Stimulated activated CD8-positive, alpha-beta memory T cell treated with anti-CD3 and anti-CD28 coated beads, Interleukin-2, amount 100 ng/mL, for 1 hour (primary cell): ENCODE measurements at places on chromosomes 3 and 15.

GRCh38 chr15:25708391-25708790, 154.7 kb downstream of the ATP10A start:
- DNase-seq = no peak

DNA sequence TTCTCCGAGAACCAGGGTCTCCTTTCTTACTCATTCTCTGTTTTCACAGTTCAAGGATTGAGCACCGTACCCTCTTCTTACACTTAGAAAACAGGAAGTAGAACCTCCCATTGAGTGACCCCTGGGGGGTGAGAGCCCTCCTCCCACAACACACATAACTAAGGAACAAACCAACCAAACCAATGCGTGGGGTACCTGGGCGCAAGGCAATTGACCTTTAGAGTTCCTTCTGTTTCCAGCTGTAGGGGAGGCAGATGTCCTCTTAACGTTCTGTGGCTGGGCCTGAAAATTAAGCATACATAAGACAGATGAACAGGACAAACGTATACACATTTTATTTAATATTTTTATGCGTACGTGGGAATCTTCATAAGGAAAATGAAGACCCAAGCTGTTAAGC, 33.5 kb upstream of the TIMP4 start:
- no peak for DNase-seq

GRCh38 chr3:45968706-45969105, 25.4 kb downstream of the CXCR6 start:
- DNase-seq = no peak

GRCh38 chr15:89399238-89400115, 64.9 kb upstream of the POLG start:
- DNase-seq = no peak

GRCh38 chr3:111872979-111873378, 13.9 kb downstream of the PHLDB2 start:
- DNase-seq = no peak

- DNase-seq = no peak
These were observed 75.1 kb downstream of the VGLL4 start for GRCh38 chr3:11568503-11569155.

DNA sequence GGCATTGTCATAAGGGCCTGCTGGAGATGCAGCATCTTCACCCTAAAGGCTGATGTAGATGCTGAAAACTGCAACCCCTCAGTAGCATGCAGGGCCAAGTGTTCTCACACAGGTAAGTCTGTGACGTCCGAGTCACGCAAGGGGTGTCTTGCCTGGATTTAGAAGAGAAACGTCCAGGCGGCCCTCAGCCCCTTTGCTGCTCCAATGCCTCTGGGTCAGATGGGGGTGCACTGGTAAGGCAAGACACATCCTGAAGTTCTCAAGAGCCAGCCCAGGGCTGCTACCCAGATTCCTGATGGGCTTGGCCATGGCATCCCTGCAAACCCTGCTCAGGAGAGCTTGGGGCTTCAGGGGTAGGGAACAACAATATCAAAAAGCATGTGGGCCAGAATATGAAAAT, 25.4 kb downstream of the ONECUT1 start:
- DNase-seq = no peak

DNA sequence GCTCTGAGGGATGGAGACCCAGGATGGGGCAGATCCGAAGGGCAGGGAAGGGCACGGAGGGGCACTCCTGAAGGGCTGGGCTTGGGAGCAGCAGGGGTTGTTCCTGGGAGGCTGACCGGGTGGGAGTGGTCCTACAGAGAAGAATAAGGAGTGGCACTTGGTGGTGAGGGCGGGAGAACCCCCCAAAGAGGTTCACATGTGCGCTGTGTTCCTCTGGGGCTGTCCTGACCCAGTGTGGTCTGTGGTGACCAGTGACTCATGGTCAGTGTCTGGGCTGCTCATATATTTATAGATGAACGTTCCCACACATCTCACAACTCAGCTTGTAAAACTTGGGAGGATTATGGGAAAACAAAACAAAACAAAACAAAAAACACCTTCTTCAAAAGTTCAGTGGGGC, 10.0 kb downstream of the TRPM1 start:
- DNase-seq = no peak

DNA sequence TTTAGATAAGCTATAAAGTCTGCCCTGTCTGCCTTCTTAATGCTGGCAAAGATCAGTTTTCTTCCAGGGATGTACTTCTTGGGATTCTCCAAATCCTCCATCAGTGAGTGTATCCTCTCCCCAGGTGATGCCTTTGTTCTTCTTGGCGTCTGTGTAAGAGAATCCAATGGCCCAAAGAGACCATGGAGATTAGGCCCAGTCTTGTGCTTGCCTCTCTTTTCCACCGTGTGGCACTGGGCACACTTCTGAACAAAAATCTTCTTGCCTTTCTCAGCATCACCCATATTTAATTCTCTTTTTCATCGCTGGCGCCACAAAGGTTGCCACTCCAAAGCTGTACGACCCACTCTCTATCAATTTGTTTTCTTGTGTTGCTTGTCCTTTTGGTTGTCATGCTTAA, 32.2 kb upstream of the TAMM41 start:
- no peak for DNase-seq

- DNase-seq = no peak
These were observed 20.7 kb upstream of the TIMP4 start for GRCh38 chr3:12179441-12179840.

DNA sequence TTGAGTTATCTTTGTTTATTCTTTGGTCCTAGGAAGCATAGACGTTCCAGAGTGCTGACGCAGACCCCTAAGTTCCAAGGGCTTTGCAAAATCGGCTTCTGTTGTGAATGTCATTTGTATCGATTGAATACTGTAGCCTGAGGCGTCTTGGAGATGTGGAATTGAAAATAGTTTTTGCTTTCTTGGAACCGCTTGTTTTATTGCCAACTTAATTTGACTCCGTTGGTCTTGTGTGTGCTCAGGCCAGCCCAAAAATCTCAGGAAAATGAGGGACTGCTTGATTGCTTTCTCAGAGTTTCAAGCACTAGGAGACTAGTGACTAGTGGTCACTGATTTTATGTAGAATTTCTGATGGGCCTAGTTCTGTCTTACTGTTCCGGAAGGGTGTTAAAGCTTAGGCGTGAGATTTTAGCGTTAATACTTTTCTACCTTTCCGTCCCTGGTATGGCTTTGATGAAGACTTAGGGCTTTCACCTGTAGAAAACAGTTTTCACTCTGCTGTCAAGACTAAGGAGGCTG, 263 bp upstream of the UTS2B start:
- no peak for DNase-seq

GRCh38 chr15:42608752-42609488, 33.5 kb downstream of the STARD9 start:
- no peak for DNase-seq

DNA sequence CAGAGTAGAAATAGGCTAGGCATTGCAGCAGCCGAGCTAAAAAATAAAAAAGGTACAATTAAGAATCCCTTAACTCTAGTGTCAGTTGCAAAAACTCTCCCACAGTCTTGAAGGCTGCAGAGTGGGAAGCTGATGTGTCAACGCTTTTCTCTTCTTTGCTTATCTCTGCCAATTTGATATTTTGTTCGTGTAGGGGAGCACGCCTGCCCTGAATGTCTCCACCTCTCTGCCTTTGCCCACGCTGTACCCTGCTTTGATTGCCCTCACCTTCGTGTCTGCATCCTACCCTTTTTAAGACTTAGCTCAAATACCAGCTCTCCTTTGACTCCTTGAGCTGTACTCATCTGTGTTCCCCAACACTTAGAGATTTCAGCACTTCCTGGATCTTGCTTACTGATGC, 155.4 kb upstream of the CADPS start:
- DNase-seq = no peak

- no peak for DNase-seq
These were observed 398.6 kb downstream of the TBL1XR1 start for GRCh38 chr3:176798680-176799079.

DNA sequence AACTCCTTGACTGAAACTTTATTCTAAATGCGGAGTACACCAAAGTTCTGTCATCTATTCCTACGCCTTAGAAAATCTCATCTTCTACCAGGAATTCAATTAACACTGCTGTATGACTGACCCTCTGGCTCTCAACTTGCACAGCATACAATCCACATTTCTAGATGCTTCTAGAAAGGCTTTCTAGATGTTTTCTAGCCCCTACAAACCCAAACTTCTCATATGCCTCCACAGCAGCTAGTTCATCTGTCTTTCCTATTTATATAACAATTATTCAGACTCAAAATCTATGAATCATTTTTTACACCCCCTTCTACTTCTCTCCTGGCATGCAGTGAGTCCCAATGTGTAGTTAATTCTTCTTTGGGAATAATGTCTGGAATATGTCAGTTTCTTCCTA, 13.2 kb downstream of the INO80 start:
- no peak for DNase-seq

- DNase-seq = no peak
These were observed 223.4 kb upstream of the CGNL1 start for GRCh38 chr15:57152666-57153539.

DNA sequence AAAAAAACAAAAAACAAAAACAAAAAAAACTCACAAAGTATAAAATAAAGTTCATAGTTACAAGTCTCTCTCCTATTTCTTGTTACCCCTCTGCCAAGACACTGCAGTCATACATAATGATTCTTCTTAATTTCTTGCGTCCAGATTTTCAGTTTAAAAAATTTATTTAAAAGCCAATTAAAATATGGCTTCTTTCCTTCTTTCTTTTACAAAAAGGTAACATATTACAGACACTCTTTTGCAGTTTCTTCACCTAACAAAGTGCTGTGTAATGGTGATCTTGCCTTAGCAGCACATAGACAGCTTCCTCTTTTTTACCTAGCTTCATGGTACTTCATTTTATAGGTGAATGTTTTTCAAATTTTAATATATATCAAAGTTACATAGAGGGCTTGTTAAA, 136.1 kb upstream of the SGO1 start:
- DNase-seq = no peak

- no peak for DNase-seq
These were observed 584.4 kb upstream of the TBL1XR1 start for GRCh38 chr3:177781686-177782161.

DNA sequence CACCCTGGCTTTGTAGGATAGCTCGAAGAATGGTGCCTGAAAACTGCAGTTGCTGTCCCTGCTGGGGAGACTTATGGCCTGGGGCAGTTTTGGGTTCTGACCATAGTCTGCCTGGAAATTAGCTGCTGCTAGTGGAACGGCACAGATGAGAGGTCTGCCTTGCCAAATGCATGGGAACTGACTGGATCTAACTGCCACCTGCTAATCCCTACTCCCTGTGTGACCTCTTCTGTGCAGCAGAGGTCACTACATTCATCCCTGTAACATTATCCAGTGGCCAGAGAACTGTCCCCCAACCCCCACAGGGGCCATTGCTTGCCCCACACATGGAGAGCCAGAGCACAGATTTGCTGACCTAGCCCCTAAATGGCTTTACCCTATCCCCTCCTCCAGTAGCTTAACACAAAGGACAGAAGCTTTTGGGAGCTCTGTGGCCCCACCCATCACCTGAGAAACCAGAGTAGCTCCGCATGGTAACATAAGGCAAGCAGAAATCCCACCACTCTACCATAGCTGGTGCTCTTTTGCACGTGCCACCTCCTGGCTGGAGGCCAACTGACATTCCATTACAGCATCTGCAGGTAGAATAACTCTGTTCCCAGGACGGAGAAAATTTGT, 840.0 kb downstream of the EPHA3 start:
- no peak for DNase-seq

DNA sequence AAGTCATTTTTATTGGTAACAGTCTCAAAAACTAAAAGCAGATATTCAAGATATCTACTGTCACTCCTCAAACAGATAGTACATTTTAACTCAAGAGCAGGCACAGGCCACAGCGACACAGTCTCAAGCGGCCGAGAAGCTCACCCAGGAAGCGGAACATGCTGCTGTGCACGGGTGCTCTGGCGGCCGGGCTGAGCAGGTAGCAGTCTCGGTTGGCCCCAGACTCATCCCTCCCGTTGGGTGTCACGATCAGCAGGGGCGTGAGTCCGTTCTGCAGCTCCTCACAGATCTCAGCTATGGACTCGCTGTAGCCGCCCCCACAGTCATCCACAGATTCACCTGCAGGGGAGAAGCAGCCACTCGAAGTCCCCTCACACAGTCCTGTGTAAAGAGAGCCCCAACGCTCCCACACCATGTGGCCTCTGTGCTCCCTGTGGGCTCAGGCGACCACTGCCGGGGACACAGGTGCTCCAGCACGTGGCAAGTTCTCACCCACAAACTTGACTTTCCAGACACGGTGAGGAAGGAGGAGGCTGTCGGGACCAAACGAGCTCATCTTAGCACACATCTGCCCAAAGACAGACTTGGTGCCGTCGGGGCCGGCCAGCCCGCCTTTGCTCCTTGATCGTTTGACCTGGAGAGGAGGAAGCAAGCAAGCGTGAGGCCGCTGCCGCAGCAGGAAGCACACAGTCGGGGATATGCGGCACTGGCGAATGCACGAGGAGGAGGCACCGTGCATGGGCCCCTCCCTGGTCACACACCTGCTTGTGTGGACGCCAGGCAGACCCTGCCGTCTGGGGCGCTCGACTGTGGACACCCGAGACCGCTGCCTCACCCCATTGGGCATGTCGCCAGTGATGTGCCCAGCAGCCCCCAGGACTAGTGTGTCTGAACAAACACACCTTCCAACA, 17.7 kb upstream of the OCA2 start:
- DNase-seq = no peak

DNA sequence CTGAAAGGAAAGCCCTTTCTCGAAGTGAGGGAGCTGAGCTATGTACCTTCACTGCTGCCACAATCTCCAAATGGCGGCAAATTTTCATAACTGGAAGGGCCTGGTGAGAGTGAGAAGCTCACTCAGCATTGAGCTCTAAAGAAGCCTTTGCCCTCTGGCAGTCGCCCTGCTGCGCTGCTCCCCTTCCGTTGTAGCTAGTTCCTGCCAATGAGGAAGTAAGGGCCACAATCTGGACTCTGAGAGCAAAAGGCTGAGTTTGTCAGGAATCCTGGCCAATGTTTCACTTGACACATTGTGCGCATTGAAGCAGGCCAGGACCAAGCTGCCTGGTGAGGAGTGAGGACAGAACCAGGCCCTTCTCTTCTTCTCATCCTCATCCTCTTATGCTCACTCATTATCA, 579.5 kb downstream of the PDCD6IP start:
- DNase-seq = no peak

DNA sequence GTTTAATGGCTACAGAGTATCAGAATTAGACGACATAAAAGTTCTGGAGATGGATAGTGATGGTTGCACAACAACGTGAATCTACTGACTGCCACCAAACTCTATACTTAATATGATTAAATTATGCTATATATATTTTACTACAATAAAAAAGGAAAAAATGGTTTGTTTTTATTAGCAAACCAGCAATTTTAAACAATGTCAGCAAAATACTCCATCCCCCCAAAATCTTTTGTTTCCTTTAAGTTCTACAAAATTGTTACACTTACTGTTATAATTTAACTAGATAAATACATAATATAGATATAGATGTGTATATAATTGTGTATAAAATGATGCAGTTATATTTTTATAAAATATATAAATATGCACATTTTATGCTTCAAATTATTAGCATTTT, 710.8 kb upstream of the UBE2E2 start:
- no peak for DNase-seq

GRCh38 chr15:99963096-99963825, 230.0 kb upstream of the LYSMD4 start:
- DNase-seq = no peak

DNA sequence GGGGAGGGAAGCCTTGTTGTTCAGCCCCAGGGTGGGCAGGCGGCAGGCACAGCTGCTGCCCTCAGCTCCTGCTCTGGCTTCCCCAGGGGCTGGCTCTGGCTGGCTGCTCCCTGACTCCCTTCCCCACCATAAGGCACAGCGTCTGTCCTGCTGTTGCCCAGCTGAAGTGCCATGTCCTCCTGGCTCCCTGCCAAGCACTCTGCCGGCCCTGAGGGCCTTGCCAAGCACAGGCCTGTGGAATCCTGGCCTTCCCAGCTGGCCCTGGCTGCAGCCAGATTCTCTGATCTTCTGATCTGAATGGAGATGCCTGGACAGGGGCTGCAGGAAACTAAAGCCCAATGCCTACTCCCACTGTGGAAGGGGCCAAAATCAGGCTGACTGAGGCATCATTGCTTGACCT, 1.1 kb downstream of the IQCF6 start:
- DNase-seq = no peak
